NCI-H69 (cell line): ENCODE measurements at places on chromosomes 2 and 18.

GRCh38 chr2:64730551-64731262 is 77.0 kb upstream of the SERTAD2 start:
- peak; percentile 84 for DNase-seq

DNA sequence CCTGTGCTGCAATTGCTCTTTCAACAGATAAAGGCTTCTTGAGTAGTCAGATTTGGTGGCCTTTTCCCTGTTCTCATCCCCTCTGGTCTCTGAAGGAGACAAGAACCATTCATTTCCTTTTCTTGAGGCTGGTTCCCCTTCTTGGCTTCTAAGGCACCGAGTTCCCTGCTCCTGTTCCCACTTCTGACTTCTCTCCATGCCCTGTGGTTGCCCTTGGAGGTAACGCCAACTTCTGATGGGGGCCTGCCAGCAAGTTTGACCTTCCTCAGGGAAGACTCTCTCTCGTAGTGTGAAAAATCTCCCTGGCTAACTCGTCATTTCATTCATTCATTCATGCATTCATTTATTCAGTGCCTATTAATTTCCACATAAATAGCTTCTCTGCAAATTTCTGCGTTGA is 302.4 kb upstream of the SOX11 start:
- peak; percentile 10 for DNase-seq

- no peak for DNase-seq
These were observed 24.4 kb downstream of the MPHOSPH10 start for GRCh38 chr2:71154798-71155197.

GRCh38 chr2:207399301-207399700 is 130.5 kb upstream of the CREB1 start:
- DNase-seq, result no peak

GRCh38 chr2:156435396-156435717 is 822 bp upstream of the GPD2 start:
- peak; percentile 84 for DNase-seq

- DNase-seq, result no peak
These were observed 680 bp downstream of the ASNSD1 start for GRCh38 chr2:189661957-189662321.

- DNase-seq, result no peak
These were observed 53.6 kb upstream of the CAB39 start for GRCh38 chr2:230658877-230659652.

DNA sequence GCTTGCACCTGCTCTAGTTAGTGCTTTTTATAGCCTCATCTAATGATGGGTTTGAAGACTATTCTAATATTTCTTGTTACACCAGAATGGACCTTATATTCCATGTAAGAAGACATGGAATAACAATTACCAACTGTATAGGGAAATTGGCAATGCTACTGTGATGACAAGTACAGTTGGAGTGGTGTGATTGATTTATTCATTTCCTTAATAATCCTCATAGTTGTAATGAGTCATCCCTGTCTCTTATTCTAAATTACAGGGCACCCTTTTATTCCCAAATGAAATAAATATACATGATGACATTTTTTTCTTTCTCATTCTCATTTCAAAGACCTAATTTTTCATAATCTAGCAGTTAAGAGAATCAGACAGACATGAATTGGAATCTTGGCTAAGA is 18.3 kb upstream of the TLK1 start:
- peak; percentile 34 for DNase-seq

- DNase-seq, result peak; percentile 4
These were observed 191.5 kb upstream of the ATP5MC3 start for GRCh38 chr2:175372704-175373701.

- peak; percentile 3 for DNase-seq
These were observed 275.5 kb downstream of the KCNJ3 start for GRCh38 chr2:154974041-154974440.

- no peak for DNase-seq
These were observed 139.1 kb downstream of the VAPA start for GRCh38 chr18:10052871-10053270.

GRCh38 chr2:55159037-55159651 is 72.9 kb downstream of the CLHC1 start:
- DNase-seq, result peak; percentile 87

- DNase-seq, result no peak
These were observed 31.2 kb upstream of the GTF2A1L start for GRCh38 chr2:48586433-48586832.

DNA sequence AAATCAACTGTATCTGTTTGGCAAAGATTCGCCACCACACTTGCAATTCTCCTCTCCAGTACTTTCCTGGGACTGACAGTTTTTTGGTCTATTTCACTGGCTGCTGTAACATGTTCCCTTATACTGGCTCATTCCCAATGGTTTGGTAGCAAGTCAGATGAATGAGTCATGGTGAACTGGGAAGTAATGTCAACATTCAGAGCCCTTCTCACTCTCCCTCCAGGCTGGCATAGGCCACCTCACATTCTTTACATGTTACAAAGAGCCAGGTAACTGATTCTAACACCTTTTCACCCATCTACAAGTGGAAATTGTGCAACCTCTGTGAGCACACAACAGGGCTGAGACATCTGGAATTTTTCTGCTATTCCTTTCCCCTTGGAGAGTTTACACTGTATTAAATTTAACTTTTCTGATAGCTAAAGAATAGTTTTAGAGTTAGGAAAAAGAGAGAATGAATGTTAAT is 111.3 kb upstream of the TLK1 start:
- peak; percentile 52 for DNase-seq

DNA sequence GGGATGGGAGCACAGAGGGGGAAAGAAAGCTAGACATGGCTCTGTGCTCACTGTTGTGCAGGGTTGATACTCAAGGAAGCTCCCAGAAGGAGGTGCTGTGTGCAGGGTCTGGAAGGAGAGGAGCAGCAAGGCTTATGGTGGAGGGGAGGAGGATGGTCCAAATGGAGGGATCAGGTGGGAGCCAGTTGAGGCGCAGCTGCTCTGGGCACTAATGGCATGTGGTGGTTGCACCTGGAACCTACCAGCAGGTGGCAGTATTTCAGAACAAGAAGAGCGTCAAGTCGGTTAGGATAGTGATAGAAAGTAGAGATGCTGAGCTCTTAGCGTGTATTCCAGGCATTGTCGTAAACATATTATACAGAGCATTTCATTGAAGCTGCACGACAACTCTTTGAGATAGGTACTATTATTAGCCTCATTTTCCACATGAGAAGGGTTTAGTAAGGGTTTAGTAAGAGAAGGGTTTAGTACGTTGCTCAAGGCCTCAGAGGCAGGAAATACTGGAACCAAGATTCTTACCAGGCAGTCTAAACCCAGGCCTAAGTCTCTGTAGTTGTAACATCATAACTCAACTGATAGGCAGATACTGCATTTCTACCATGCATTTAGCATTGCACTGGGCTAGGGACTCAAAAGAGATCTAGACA is 223.7 kb downstream of the CYP26B1 start:
- DNase-seq, result peak; percentile 69

- DNase-seq, result no peak
These were observed 480.8 kb downstream of the NRXN1 start for GRCh38 chr2:50551018-50551726.

DNA sequence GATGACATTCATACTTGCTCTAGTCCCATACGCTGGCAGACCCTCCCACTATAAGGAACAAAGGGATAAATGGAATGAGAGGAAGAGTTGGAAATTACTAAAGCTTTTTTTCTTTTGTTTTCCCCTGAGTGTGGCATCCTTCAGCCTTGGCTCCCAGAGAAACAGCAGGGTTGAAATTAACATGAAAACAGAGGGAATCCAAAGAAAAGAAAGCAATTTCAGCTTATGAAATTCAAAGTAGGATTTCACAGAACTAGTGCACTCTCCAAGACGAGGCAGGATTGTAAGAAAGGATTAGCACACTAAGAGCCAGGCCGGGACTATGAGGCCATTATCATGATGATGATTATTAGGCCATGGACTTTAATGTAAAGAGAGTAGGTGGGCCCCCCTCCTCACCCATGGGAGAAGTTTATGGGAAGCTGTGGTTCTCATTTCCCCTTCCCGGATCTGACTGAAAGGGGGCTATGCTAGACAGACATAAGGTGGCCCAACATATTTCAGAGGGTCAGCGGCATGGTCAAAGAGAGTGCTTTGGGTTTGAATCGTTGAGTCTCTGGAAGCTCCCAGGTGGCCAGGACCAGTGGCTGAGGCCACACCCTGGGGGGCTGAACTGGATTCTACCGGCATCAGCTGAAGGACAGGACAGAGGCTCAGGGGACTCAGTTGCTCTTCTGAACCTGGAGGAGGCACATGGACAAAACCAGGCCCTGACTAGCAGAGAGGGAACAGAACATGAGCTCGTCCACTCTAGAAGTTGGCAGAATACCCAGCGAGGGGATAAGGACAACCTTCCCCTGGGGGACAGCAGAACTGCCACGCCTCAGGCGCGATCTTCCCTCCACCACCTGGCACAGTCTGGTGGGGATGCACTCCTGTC is 100.1 kb upstream of the ARL4C start:
- DNase-seq, result no peak

- no peak for DNase-seq
These were observed 104.7 kb upstream of the OTOS start for GRCh38 chr2:240245184-240245583.

DNA sequence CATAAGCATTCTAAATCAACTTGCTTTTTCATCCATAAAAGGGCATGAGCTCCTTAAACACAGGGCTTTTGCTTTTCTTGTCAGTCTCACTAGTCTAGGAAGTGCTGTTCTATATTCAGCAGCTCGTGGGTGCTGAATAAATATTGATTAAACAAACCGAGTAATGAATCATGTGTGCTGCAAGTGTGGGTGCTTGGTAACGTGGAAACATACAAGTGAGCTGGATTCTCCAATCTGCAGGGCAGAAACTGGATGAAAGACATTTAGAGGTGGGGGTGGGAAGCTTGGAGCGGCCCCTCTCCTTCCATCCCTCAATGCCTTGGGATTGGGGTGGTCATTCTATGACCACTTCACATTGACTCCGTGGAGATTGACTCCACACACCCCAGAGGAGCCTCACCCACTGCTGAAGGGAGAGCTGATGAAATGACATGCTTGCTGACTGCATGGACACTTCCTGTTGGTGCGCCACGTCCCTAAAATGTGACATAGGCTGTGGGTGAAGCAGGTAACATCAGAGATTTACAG is 114.6 kb downstream of the DOCK10 start:
- no peak for DNase-seq

DNA sequence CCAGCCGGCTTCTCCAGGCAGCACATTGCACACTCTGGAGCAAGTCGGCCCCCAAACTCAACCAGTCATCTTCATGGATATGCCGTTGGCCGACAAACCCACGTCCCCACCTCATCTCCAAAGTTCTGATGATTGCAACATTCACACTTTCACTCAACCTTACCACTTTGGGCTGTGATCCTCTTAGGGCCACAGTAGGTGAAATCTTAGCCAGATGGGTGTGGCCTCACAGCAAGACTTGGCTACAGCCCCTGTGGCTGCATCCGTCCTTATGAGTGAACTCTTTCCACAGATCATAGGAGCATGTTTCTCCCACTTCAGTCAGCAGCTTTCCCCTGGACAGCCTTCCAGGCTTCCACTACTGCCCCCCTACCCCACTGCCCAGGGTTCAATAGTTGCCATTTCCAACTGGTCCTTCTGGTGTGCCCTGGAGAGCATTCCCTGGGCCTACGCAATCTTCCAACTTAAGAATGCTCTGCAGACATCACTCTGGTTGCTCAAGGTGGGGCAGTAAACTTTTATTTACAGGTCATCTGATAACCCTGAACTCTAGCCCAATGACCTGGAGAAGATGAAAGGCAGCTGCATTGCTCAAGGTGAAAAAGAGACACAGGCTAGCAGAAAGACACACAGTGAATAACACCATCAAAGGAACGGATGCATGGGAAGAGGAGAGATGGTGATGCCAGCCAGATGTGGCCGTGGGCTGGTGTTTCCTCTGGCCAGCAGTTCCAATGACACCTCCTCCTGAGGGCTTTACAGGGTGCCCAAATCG is 34.5 kb downstream of the ARL4C start:
- DNase-seq, result peak; percentile 4

DNA sequence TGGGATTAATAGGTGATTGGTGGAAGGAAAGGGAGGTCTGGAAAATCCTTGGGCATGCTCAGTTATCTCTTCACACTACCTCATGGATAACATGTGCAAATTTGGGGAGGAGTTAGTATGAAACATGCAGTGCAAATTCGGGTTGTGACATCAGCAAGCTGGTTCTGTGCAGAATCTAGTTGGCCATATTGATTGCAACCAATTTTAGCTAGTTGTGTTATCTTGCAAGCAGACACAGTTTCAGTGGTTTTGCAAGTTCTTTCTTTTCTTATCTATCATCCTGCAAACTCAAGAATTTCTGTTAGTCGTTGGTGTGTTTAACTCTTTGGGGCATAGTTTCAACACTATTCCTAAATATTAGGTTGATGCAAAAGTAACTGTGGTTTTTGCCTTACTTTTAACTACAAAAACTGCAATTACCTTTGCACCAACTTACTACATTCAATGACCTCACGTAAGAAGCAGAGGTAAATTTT is 135.4 kb downstream of the PTH2R start:
- no peak for DNase-seq

DNA sequence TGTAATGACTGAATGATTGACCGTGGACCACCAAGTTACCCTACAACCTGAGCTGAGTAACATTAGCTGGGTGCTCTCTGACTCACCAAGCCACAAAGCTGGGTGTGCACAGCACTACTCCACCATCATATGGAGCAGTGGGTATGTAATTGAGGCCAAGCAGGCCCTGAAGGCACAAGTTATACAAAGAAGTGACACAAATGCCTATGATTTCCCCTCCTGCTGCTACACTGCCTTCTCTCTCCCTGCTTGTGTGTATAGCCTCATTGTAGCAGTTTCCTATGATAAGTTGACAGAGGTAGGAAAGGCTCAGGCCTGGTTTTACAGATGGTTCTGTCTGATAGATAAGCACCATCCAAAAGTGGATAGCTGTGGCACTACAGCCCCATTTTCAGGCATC is 1327.2 kb upstream of the DDX18 start:
- DNase-seq, result peak; percentile 0

GRCh38 chr2:57934659-57935058 is 111.9 kb upstream of the VRK2 start:
- DNase-seq, result no peak

DNA sequence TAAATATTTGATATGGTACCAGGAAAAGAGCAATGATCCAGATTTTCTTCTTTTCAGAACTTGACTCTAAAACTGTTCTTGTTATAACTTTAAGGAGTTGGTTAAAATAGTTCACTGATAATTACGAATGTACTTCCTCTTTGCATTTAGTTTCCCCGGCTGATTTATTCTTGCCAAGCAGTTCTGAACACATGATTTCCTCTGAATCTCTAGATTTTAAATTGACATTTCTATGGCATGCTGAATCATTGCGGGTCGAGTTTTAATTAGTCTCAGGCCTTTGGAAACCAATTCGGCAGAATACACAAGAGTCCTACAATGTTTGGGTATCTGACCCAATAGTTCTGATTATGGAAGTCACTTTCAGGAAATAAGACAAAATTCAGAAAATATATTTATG is 37.3 kb upstream of the DNAH7 start:
- DNase-seq, result no peak

- no peak for DNase-seq
These were observed 115.9 kb downstream of the TTC32 start for GRCh38 chr2:19785867-19786266.

DNA sequence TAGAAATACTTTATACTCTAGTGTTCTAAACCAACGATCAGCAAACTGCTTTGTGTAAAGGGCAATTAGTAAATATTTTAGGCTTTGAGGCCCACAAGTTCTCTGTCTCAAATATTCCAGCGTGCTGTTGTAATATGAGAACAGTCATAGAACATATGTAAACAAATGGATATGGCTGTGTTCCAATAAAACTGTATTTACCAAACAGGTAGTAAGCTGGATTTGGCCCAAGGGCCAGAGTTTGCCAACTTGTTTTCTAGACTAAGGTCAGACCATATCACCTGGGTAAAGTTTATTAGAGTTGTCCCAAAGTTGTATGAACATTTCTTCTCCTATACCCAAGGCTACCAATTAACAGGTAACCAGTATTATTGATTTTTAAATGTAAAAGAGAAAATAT is 303.2 kb upstream of the MC4R start:
- peak; percentile 95 for DNase-seq
